ENCODE measurements at places on chromosomes 13 and 19.
A peak's percentile ranks its signal among the peaks of the same experiment; 100 is the strongest.

DNA sequence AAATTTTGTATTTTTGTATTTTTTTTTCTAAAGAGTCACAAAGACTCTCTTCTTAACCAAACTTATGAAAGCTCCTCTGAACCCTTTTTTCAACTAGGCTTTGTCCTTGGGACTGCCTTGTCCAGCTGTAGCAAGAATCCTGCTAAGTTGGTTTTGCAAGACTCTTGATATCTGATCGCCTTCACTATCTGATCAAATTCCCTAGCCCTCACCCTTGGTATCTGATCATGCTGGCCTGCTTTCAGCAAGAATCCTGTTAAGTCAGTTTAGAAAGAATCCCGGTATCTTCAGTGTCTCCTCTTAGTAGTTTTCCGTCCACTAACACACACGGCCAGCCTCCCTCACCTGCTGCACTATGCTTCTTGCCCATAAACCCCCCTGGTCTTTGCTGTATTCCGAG lies 1.9 kb upstream of the SIGLEC5 start:
- no peak for DNase-seq

DNA sequence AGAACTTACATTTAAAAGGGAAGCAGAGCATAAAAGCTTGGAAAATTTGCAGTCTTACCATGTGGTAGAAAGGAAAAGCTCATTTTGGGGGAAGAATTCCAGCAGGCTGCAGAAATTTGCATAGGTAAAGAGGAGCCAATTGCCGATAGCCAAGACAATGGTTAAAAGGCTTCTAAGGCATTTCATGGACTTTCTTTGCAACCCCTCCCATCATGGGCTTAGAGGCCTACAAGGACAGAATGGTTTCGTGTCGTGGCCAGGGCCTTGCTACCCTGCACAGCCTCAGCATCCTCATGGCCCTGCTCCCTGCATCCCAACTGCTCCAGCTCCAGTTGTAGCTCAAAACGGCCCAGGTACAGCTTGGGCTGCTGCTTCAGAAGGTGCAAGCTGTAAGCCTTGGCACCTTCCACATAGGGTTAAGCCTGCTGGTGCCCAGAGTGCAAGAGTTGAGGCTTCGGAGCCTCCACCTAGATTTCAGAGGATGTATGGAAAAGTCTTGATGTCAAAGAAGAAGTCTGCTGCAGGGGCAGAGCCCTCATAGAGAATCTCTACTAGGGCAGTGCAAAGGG lies 420.3 kb downstream of the PCDH17 start:
- DNase-seq, result no peak

DNA sequence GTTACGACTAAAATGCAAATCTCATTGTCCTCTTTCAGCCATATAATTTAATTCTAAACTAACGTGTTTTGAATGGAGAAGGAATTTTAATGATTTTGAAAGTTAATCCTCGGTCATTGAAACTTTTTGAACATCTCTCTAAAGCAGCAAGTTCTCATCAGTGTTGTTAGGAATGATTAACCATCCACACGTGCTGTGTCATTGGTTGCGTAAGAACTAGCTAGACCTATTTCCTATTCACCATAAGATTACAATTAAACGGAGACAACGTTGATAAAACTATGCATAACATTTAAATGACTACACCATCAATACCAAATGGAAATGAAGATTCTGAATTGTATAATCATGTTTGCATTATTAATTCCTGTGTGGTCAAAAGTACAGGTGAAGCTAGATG lies 155.6 kb upstream of the IRS2 start:
- no peak for DNase-seq

GRCh38 chr13:36332986-36333385 lies 13.2 kb downstream of the SPART start:
- peak; percentile 71 for DNase-seq

DNA sequence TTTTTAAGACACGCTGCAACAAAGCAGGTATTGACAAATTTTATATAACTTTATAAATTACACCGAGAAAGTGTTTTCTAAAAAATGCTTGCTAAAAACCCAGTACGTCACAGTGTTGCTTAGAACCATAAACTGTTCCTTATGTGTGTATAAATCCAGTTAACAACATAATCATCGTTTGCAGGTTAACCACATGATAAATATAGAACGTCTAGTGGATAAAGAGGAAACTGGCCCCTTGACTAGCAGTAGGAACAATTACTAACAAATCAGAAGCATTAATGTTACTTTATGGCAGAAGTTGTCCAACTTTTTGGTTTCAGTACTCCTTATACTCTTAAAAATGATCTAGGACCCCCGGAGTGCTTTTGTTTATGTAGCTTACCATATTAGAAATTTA lies 1.2 kb downstream of the BRCA2 start:
- DNase-seq, result no peak

- no peak for DNase-seq
These were observed 7.5 kb downstream of the RPS9 start for GRCh38 chr19:54207983-54208783.

GRCh38 chr19:46295401-46296201 lies 1.2 kb upstream of the HIF3A start:
- DNase-seq, result no peak

- DNase-seq, result no peak
These were observed at the start of gene KCNN4 for GRCh38 chr19:43780706-43781525. Gene KCNN4 (minus strand): TSS chr19:43780973. CDS start chr19:43780861, 112 bp downstream.

DNA sequence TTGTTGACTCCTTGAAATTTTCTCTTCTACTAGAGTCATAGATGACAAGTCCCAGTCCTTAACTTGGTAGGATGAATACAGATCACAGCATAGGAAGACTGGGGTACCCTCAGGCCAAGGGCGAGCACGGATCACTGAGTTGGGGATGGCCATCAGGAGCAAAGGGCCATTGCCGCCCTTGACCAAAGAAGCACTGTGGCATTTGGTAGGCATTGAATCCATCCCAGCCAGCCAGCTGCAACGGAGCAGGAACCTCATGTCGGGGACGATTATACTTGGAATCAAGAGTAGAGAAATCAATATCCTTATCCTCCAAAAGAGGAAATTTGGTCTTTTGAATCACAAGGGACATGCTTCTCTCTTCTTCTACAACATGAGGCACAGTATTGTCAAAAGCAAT lies 50.1 kb upstream of the ZNF573 start:
- DNase-seq, result no peak

- no peak for DNase-seq
These were observed 174.6 kb downstream of the SUCLA2 start for GRCh38 chr13:47826471-47826870.

- peak; percentile 81 for DNase-seq
These were observed 68.8 kb downstream of the DOCK9 start for GRCh38 chr13:98909016-98909415.

- no peak for DNase-seq
These were observed 6.8 kb upstream of the MRPS31 start for GRCh38 chr13:40777809-40778175.

GRCh38 chr19:39166571-39167391 lies 30.0 kb upstream of the NCCRP1 start:
- no peak for DNase-seq

DNA sequence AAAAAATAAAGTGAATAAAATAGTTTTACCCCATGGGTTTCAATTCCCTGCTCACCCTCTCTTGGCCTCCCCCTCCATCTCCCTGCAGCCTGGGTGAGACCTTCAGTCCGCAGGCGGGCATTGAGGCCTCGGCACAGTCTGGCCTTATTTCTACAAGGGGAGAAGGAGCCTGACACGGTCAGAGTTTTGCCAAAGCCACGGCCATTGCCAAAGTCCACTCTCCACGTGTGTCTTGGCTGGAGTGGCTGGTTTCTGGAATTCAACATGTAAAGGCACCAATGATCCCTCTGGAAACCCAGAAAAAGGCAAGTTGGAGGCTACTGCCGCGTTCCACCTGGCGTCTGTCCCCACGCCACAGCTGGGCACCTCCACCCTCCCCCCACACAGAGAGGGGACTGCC lies 43.4 kb upstream of the SPACA7 start:
- DNase-seq, result no peak

DNA sequence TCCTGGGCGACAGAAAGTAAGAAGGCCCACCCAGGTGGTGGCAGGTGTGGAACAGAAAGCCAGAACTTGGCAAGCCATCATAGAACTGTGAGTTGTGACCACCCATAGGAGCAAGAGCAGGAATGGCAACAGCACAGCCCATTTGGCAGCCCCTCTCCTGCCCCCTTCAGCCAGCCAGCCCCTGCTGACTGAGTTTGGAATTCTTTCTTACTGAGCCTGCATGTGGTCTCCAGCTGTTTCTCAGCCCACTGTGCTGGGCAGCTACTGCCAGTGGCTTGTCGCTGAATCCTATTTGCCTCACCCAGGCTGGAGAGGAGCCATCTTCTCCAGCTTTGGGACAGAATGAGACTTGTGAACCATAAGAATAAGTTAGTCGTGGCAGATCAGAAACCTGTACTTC lies 28.3 kb downstream of the CNMD start:
- no peak for DNase-seq

GRCh38 chr19:44947041-44947581 lies 1.3 kb downstream of the APOC2 start:
- DNase-seq, result no peak

GRCh38 chr13:19927117-19927748 lies 31.3 kb upstream of the ZMYM2 start:
- DNase-seq, result peak; percentile 26

GRCh38 chr19:41305927-41306793 lies 3.8 kb upstream of the CCDC97 start:
- DNase-seq, result no peak

- no peak for DNase-seq
These were observed 216.8 kb upstream of the MAB21L1 start for GRCh38 chr13:35693134-35693784.

GRCh38 chr13:24122569-24122968 lies 38.0 kb upstream of the SPATA13 start:
- no peak for DNase-seq

DNA sequence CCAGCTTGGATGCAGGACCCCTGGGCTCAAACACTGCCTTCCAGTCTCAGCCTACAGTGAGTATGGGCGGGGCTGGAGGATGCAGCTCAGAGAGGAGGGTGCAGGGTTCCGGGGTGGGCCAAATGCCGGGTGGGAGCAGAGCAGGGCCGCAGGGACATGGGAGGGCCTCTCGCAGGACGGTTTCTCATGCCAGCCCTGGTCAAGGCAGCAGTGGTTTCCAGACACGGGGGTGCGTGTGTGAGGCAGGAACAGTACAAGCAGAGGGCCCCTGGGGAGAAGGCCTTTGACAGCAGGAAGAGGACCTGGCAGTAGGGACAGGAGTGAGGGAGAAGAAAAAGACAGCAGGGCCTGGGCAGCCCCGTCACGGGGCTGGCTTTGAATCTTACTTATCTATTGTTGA lies 34.1 kb downstream of the CRTC1 start:
- no peak for DNase-seq

DNA sequence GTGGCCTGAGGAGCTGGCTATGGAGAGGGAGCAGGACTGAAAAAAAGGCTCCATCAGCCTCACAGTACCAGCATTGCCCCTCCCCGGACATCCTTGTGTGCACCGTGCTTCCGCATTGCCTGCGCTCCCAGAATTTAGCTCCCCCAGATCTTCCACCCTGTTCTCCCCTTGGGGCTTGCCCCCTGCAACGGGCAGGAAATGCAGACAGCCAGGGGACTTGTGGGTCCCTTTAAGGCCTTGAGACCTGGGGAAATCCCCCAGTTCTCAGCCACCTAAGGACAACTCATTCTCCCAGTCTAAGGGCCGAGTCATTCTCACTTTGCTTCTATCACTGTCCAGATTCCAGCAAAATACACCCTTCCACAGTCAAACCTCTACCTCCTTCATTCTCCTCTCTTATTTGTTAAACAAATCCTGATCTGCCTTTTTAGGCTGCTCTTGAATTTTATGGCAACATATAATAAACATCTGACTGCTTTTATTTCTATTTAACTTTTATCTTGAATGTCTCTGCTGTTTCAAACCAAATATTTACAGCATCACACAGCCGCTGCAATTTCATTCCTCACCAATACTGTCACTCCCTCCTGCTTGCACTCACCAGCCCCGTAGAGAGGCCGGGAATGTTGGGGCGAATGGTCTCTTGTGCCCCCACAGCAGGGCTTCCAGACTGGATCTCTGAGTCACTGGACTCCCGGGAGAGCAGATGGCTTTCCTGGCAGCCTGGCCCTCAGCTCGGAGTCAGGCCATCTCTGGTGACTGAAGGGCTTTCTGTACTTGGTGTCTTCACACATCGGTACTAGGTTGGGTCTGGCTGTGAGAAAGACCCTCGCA lies 221.9 kb downstream of the TSHZ3 start:
- no peak for DNase-seq

DNA sequence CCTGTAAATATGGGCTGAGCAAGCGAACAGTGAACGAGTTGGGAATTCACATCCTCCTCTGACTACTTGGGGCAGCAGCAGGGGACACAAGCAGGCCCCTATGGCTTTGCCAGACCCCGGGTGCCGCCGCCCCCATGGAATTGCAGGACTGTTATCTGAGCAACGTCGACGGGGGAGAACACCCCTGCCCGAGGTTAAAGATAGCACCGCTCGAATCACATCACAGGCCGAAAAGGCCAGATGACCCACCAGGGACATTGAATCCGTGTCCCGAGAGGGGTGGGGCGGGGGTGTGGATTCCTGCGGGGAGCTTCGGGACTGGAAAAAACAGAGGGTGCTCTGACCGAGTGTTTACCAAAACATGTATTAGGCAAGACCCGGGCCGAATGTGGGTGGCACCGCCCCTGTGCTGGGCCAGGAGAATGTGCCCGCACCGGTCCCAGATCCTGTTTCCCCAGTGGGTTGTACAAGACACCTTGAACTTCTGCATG lies 9.1 kb downstream of the FEM1A start:
- DNase-seq, result no peak

- DNase-seq, result no peak
These were observed 4.9 kb upstream of the ESD start for GRCh38 chr13:46801858-46802257.

- DNase-seq, result peak; percentile 50
These were observed 73.4 kb downstream of the MBNL2 start for GRCh38 chr13:97295283-97296182.

DNA sequence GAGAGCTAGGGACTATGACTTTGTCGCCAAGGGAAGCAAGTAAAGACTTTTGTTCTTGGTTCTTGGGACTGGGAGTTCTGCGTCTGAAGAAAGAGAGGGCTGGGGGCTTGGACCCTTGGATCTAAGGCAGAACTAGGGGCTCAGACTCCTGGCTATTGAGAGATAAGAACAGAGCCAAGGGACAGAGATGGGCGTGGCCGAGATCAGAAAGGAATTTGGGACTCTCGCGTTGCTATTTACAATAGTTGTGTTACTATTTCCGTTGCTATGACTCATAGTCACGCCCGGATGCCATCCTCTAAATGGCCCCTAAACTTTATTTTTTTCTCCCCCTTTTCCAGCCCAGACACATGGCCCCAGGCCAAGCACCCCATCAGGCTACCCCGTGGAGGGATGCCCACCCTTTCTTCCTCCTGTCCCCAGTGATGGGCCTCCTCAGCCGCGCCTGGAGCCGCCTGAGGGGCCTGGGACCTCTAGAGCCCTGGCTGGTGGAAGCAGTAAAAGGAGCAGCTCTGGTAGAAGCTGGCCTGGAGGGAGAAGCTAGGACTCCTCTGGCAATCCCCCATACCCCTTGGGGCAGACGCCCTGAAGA lies 759 bp downstream of the PPP1R15A start:
- peak; percentile 93 for DNase-seq

GRCh38 chr19:47315125-47315821 lies 5.6 kb downstream of the C5AR1 start:
- peak; percentile 60 for DNase-seq

All from kidney capillary endothelial cell (primary cell).